Spinal cord (tissue), 10 donors: ENCODE measurements at places on chromosomes 4 and X.

GRCh38 chr4:182447767-182448280 lies 204.6 kb downstream of the TENM3 start:
- no peak for DNase-seq

GRCh38 chr4:74466242-74466641 lies 21.3 kb downstream of the AREG start:
- DNase-seq = no peak

GRCh38 chr4:168484626-168485025 lies 4.3 kb upstream of the DDX60L start:
- DNase-seq = no peak

- no peak for DNase-seq
These were observed 313.3 kb downstream of the PPP3CA start for GRCh38 chr4:101033986-101034385.

GRCh38 chr4:93203708-93204107 lies 624.8 kb upstream of the ATOH1 start:
- DNase-seq = no peak

GRCh38 chrX:136453771-136454170 lies 34.0 kb upstream of the BRS3 start:
- no peak for DNase-seq

DNA sequence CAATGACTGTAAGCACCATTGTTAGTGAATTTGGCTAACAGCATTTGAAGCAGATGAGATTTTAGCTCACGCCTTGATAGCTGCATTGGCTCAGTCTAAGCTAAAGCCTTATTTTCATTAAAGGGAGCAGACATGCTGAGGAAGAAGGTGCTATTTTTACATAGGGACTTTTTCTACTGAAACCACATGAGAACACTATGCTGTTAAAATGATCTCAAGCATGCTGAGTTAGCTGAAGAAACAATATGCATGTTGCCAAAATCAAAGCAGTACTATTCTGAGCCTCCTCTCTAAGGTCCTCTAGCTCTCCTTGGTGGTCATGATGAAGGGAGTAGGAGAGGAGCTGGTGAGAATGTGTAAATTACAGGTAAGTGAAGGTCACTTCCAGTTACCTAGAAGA lies 134.4 kb upstream of the JADE1 start:
- DNase-seq = no peak

DNA sequence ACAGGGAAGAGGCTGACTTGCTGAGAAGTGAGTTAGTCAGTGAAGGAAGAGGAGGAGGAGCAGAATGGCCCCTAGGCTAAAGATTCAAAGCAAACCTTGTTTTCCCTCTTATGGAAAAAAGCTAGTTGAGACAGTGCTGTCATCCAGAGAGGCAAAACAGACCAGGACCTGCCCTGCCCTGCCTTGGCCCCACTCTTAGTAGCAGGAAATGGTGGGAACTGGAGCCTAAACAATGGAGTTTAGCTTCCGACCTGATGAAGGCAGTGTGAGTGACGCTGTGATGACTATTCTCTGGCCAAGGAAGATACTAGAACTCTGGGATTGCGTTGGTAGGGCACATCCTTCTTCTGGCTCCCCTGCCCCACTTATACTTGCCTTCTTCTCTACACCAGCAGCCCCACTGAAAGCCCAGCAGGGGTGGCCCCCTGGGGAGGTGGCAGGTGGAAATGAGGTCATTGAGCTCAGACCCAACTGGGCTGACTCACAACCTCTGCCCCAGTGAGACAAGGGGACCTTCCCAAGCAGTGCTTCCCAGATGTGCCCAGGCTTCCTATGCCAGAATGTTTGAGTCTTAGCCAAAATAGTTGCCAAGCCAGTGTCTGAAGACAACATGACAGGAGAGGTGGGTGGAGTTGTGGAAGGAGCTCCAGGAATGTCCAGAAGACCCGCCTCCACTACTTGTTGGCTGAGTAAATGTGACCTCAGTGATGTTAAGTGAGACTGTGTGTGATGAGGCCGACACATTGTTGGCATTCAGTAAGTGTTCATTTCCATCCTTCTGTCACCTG lies 38.8 kb downstream of the MSN start:
- DNase-seq = no peak

DNA sequence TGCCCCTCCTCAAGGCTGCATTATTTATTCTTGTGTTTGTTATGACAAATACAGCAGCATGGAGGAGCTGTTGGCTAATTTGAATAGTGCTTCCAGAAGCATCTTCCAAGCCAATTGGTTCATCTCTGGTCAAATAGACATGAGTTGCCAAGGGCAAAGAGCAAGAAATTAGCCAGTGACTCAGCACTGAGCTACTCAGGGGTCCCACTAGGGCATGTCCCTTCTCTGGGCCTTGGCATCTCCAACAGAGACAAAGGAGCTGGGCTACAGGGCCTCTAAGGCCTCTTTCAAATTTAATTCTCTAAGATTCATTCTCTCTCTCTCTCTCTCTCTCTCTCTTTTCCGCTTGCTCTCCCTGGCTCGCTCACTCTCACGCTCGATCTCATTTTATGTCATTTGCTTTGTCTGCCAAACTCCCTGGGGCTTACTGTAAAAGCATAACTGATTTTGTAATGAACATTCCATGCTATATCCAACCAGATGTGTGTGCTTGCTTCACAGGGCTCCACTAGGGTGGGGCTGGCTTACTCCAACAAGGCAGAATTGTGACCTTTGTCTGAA lies 86.7 kb upstream of the MAGEA4 start:
- peak; percentile 47 for DNase-seq

DNA sequence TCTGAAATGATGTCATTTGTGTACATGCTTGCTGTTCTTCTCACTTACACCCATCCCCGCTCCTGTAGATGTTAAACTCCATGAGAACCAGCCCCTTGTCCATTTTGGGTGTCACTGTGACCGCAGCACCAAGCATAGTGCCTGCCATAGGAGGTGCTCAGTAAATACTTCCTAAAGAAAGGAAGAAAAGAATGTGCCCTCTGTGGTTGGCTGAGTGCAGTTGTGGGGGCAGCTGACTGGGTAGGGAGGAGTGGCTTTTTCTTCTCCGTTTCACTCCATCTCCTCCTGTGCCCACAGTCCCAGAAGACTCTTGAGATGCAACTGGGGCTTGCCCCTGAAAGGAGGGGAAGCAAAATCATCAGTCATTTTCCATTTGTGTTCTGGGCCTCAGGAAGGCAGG lies 25.5 kb downstream of the PHEX start:
- DNase-seq = no peak

- DNase-seq = no peak
These were observed 34.7 kb downstream of the DLG3 start for GRCh38 chrX:70479247-70479921.

GRCh38 chr4:38243388-38244053 lies 283.3 kb downstream of the PTTG2 start:
- DNase-seq = no peak

GRCh38 chrX:12419591-12419990 lies 281.3 kb downstream of the FRMPD4 start:
- DNase-seq = no peak

- DNase-seq = no peak
These were observed 102.9 kb downstream of the TEX13A start for GRCh38 chrX:105117621-105118020.
